DND-41 (cell line): ENCODE measurements at places on chromosomes 13 and 19.

- DNase-seq = no peak
Observed at GRCh38 chr13:110014719-110015118, 228.3 kb upstream of the IRS2 start.

GRCh38 chr13:83377491-83377890 lies 504.8 kb downstream of the SLITRK1 start:
- no peak for DNase-seq

GRCh38 chr13:104832231-104832630 lies 1703.2 kb downstream of the EFNB2 start:
- DNase-seq = peak; percentile 68

GRCh38 chr19:13872695-13873389 lies 4.1 kb upstream of the NANOS3 start:
- DNase-seq = no peak

- DNase-seq = no peak
Observed at GRCh38 chr19:1461862-1462261, 11.9 kb downstream of the APC2 start.
